Renal pelvis (tissue), 12 donors: ENCODE measurements at places on chromosomes 3 and 15. TPM values are rescaled to one million over a fixed set of nuclear protein-coding genes. Genes with fewer than 3 reads are reported as not detected.

Gene CACNA2D3
- polyA plus RNA-seq, result 1.6 TPM

Gene ITIH3
- 9.5 TPM for polyA plus RNA-seq

Gene ADIPOQ
- 0.04 TPM for polyA plus RNA-seq

Gene ZBED2
- polyA plus RNA-seq, result 0.26 TPM

Gene MASP1
- polyA plus RNA-seq, result 8.5 TPM

Gene RTP3
- not detected for polyA plus RNA-seq

Gene CCDC191
- 31.5 TPM for polyA plus RNA-seq

Gene POPDC2
- 6.2 TPM for polyA plus RNA-seq

Gene CYP19A1
- not detected for polyA plus RNA-seq

Gene LXN
- 21.6 TPM for polyA plus RNA-seq

Gene GOLGA8S
- 0.95 TPM for polyA plus RNA-seq

Gene INSYN1
- 26.9 TPM for polyA plus RNA-seq

Gene MCF2L2
- polyA plus RNA-seq, result 1.5 TPM

- DNase-seq, result no peak
Measured at GRCh38 chr15:52011711-52012144, 7.3 kb upstream of the MAPK6 start.

DNA sequence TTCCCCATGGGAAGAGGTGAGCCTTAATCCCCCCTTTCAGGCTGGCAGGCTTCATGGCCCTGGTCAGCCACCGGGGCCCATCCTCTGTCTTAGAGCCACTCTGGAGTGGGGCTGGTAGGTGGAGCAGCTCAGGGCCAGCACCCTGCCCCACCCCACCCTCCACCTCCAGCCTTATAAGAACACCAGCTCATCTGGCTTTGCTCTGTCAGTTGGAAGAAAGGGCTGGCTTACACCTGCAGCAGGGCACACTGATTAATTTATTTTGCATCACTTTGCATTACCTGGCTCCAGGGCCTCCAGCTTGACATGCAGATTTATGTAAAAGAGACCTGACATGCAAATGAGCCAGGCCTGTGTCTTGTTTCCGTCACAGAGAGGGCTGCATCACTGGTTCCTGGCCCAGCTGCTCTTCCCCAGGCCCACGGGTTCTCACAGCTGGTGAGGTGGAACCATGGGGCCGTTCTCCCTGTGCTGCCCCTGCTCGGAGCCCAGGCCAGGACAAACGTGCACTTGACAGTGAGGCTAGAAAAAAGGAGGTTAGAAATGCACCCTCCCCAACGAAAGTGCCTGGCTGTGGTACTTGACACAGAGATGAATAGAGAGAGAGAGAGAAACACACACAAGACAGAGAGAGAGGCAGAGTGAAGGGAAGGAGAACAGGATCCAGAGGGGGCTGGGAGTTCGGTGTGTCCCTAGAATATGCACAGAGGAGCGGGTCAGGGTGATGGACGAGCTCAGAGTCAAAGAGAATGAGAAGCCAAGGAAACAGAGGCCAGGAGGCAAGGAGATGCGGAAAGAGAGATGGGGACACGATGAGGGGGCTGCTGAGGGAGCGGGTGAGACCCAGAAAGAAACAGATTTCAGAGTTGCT lies 44.5 kb upstream of the MAGEF1 start:
- no peak for DNase-seq

GRCh38 chr3:122464659-122465058 lies 48.8 kb upstream of the WDR5B start:
- DNase-seq, result no peak

GRCh38 chr3:195697582-195698324 lies 23.0 kb upstream of the MUC20 start:
- DNase-seq, result peak; percentile 19

DNA sequence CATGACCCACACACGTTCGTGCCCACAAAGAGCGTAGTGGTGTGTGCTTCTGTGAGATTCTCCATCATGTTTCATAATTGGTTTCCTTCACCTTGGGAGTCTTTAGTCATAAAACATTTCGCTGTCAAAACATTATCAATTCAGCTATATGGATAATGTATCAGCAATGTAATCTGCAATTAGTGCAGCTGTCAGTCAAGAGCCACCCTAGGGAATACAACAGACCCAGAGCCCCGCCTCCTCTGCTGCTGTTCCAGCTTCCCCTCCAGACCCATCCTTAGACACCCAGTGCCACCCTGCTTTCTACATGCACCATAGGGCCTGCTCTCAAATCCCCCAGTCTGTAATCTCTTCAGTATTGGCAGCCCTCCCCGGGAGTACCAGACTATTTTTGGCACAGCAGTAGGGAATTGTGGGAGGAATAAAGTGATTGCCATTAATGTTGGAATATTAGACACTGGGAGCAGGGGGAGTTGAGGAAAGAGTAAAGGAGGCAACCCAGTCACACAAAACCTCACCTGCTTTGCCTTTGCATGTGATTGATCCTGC lies 31.5 kb upstream of the C3orf80 start:
- no peak for DNase-seq

GRCh38 chr15:56252386-56252785 lies 8.7 kb upstream of the RFX7 start:
- no peak for DNase-seq

GRCh38 chr15:33639978-33640377 lies 328.3 kb upstream of the CHRM5 start:
- DNase-seq, result no peak

- no peak for DNase-seq
Measured at GRCh38 chr3:39569095-39569494, 101.6 kb downstream of the MOBP start.

GRCh38 chr15:70935631-70936030 lies 43.0 kb downstream of the LRRC49 start:
- DNase-seq, result no peak

DNA sequence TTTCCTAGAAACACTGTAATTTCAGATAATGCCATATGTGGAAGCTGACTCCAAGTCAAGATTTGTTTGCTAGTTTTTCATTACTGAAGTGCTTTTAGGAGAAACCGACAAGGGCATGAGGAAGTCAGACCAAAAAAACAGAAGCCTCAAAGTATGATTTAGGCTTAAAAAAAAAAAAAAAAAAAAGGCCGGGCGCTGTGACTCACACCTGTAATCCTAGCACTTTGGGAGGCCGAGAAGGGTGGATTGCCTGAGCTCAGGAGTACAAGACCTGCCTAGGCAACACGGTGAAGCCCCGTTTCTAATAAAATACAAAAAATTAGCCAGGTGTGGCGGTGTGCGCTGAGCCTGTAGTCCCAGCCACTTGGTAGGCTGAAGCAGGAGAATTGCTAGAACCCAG lies 11.6 kb downstream of the RPL15 start:
- DNase-seq, result no peak

DNA sequence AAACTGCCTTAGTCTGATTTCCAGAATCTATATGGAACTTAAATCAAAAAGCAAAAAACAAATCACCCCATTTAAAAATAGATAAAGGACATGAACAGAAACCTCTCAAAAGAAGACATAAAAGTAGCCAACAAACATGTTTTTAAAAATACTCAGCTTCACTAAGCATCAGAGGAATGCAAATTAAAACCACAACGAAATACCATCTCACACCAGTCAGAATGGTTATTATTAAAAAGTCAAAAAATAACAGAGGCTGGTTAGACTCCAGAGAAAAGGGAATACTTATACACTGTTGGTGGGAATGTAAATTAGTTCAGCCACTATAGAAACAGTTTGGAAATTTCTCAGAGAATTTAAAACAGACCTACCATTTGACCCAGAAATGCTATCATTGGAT lies 367.9 kb downstream of the ZIC4 start:
- no peak for DNase-seq

DNA sequence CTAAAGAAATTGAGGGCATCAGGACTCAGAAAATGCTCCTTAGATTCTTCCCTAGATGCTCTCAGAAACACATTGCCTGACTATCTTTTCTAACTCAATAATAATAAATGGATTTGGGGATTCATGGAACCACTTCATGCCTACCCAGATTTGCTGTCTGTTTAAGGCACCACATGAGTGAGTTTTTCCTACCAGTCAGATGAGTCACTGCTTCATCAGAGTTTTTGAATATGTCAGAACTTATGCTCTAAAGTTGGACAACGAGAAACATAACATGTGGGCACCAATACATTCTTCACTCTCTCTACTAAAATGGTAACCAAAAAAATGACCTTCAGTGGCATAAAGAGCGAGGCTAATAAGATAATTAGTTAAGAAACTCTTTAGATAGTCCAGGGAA lies 1135.1 kb downstream of the TUSC7 start:
- no peak for DNase-seq

DNA sequence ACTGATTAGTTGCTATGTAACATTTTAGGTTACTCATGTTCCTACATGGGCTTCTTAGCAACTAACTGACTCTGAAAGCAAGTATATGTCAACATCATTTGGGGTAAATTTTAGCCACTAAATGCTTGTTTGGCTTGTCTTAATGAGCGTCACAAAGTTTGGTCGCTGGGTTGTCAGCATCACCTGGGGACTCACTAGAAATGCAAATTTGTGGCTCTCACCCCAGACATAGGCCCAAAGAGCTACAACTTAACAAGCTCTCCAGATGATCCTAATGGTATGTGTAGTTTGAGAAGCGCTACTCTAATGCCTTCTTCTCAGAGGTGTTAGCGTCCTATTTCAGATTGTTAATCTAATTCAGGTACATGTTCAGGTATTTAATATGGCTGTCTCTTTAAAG lies 32.7 kb upstream of the CPOX start:
- no peak for DNase-seq

DNA sequence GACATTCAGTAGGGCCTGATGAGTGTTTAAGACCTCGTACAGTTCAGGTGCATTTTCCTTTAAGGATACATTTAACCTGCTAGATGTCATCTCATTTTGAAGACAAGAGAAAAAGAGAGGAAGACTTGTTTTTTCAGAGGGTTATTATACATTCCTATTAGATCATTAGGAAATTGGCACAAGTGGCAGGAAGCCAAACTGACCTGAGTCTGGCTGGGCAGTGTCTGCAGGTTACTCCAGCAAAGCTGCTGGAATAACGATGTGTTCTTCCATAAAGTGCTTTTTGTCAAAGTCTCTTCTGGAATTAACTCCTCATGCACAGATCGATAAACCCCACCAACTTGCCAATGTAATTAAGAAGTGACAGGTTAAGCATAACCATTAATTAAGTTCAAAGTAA lies 396.4 kb upstream of the TPRG1 start:
- DNase-seq, result no peak

DNA sequence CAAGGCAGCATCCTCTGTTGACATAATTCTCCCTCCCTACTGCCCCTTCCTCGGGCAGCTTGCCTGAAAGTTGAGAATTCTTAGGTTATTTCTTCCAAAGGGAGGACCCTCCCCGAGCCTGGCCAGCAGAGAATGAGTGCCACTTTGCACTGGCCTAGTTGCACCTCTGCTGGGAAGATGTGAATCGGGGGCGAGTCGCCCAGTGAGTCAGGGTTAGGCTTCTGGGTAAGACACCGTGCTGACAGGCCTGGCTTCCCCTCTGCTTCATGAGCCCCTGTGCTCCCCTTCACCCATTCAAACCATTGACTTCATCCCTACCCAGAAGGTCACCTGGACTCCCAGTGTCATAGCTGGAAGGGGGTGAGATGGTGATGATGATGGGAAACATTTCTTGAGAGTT lies 82.3 kb downstream of the AAGAB start:
- DNase-seq, result no peak

GRCh38 chr15:100913961-100914360 lies 5.2 kb upstream of the LRRK1 start:
- no peak for DNase-seq

- no peak for DNase-seq
Measured at GRCh38 chr15:100226107-100226506, 115.7 kb downstream of the ADAMTS17 start.

DNA sequence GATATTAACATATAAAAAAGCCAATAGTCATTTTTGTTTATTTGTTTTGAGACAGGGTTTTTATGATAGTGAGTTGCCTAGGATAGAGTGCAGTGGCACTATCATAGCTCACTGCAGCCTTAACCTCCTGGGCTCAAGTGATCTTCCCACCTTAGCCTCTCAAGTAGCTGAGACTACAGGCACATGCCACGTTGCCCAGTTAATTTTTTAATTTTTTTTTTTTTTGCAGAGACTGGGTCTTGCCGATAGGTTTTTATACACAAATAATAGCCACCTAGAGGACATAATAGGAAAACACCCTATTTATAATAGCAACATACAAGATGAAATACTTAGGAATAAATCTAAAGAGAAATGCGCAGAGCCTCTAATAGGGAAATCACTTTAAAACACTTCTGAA lies 13.3 kb downstream of the EIF3J start:
- peak; percentile 11 for DNase-seq

DNA sequence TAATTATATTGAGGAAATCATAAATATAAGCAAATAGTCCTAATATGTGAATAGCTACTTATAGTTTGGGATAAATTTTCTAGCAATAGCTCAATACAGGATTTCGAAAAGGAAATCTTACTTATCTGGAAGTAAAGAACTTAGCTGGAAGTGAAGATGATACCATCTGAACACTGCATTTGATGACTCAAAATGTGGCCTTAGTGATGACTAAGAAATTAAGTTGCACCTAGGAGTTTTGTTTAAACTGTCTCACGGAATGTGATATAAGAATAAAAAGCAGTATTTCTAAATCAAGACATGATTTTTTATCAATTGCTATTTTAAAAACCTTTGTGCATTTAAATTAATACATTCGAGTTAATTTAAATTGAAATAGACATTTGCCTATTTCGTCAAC lies 91.2 kb downstream of the EOMES start:
- no peak for DNase-seq

DNA sequence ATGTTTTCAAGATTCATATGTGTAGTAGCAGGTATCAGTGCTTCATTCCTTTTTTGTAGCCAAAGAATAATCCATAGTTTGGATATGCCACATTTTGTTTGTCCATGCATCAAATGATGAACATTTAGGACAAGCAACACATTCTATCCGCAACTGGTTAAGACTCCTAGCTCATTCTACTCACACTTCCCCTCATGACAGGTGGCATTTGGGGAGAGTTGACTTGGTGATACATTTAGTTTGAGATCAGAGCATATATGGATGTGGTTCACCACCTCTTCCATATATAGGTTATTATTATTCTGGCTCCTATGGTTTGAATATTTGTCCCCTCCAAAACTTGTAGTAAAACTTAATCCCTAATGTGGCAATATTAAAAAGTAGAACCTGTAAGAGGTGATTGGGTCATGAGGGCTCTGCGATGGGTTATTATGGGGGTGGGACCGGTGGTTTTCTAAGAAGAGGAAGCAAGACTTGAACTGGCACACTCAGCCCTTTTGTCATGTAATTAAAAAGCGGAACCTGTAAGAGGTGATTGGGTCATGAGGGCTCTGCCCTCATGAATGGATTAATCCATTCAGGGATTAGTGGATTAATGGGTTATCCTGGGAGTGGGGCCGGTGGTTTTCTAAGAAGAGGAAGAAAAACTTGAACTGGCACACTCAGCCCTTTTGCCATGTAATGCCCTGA lies 75.3 kb upstream of the HRH1 start:
- no peak for DNase-seq
